ENCODE measurements at places on chromosomes 16 and 17.
A peak's percentile ranks its signal among the peaks of the same experiment; 100 is the strongest.

GRCh38 chr17:82403662-82404660, 14.2 kb upstream of the HEXD start:
- no peaks in the 10 kb centered on the region for H3K27me3 ChIP-seq
- H3K27ac ChIP-seq, result no peak overlapping the region
- H3K4me1 ChIP-seq, result peaks cover 17% of the 10 kb centered on the region
- DNase-seq, result peak; percentile 77

- peak overlapping the region; percentile 60 for H3K4me3 ChIP-seq
- H3K27ac ChIP-seq, result no peak overlapping the region
- no peak for DNase-seq
- peaks cover 6% of the 10 kb centered on the region for H3K36me3 ChIP-seq
Measured at GRCh38 chr16:66948134-66948836, 12.8 kb upstream of the CES3 start.

DNA sequence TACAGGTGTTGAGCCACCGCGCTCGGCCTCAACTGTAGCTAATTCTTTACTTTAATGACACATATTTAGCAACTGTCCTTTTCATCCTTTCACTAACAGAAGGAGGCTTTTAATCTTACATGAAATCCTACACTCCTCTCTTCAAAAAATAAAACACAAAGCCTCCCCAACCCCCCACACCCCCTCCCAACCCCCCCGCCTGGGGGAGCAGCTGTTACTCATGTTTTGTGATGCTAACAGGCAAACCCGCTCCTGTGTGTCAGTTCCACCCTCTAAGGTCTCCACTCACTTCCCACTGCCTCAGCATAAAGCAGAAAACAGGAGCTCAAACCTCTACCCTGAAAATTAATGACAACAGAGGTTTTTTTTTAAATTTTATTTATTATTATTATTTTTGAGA, 55.4 kb upstream of the SLC25A19 start:
- no peak for DNase-seq
- H3K27ac ChIP-seq, result no peak overlapping the region
- H3K4me3 ChIP-seq, result no peak overlapping the region

DNA sequence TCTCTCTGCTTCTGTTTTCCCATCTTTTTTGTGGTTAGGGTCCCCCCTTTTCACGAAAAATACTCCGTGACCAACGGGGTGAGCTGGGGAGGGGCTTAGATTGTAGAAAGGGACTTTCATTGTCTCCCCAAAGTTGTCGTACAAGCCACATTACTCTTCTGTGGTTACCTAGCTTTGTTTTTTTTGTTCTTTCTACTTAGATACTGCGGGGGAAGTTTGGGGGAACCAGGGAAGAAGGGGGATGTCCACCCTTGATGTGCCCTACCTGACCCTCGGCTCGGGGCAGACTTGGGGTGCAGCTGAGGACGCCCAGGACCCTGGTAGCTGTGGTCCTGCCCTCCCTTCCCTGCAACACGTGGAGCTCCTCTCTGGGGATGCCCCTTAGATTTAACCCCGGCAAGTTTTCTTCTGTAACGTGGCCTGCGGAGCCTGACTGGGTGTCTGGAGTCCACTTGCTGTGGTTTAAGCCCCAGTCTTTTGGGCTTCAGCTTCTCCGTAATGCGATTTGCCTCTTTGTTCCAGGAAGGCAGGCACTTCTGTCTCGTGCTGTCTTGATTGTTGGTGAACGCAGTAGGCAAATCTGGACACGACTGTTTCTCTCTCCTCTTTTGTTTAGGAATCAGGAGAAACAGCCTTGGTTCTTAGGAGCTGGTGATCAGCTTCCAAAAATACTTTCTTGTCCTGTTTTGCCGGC, 892 bp downstream of the ABCC1 start:
- H3K27me3 ChIP-seq, result no peaks in the 10 kb centered on the region
- DNase-seq, result peak; percentile 25
- peak overlapping the region; percentile 92 for H3K27ac ChIP-seq
- no peaks in the 10 kb centered on the region for H3K36me3 ChIP-seq
- H3K4me1 ChIP-seq, result peaks cover 39% of the 10 kb centered on the region
- H3K4me3 ChIP-seq, result peak overlapping the region; percentile 88

GRCh38 chr17:27533874-27534815, 77.9 kb downstream of the KSR1 start:
- H3K4me3 ChIP-seq, result no peak overlapping the region
- H3K36me3 ChIP-seq, result no peaks in the 10 kb centered on the region
- DNase-seq, result no peak
- peaks cover 68% of the 10 kb centered on the region for H3K4me1 ChIP-seq
- H3K27me3 ChIP-seq, result no peaks in the 10 kb centered on the region

DNA sequence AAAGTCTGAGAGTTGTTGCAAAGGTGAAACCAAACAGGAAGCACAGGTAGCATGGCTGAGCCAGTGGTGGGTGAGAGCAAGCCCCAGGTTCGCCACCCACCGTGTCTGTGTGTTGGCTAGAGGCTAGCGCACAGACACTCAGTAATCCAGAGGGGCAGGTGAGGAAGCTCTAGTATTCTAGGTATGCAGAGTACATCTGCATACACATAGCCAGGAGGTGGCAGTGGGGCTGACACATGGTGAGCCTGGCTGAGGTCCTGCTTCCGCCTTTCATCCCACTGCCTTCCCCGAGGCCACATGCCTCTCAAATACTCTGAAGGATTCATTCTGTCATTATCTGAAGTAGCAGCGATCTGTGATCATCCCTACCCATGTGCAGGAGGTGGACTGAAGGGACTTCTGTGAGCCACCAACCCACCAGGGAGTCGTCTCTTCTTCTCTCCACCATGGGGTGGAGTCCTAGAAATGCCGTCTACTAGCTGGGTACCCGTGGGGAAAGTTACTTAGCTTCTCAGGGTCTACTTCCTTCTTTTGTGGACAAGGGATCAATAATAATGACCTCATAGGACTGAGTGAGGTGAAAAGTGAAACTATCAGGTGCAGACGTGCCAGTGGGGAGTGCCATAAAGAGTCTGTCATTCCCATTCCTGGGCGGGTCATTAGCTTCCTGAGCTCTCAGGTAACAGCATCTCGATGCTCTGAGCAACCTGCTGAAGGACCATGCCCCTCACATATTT, 36.0 kb upstream of the ICAM2 start:
- no peak overlapping the region for H3K4me3 ChIP-seq
- H3K27ac ChIP-seq, result no peak overlapping the region
- no peaks in the 10 kb centered on the region for H3K4me1 ChIP-seq
- H3K27me3 ChIP-seq, result no peaks in the 10 kb centered on the region
- no peak for DNase-seq

DNA sequence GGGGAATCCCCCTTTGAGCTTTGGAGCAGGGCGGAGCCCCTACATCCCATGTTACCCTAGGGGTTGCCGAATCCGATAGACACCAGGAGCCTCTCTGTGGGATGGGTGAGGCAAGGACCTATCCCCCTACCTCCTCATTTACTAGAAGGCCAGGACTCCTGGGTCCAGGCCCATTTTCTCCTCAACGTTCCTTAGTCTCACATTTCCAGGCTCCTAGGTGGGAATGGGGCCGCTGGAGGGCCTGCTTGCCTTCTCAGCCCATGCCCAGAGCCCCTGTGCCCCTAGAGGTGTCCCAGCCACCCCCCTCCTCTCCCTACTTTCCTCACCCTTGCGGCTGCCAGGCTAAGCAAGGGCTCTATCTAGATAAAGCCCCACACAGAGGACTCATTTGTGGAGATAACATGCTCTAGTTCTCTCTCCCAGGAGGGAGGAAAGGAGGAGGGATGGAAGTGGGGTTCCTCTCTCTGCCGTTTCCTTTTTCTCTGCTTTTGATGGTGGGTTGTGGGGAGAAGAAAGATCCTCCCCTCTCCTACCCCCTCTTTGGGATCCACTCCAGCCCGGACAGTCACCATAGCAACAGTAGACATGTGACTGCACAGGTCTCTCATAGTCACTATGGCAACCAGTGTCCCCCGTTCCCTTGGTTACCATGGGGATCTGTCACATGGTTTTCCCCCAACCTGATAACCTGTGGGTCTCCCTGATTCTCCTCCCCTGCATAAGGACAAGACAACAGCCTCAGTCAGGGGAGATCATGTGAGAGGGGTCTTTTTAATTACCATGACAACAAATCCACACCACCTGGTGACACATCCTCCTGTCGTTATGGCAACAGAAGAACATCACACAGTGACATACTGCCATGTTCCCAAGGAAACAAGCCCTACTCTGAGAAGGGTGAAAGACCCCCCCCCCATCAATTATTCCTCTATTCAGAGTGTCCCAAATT, 5.2 kb downstream of the CACNA1G start:
- H3K27ac ChIP-seq, result no peak overlapping the region
- no peaks in the 10 kb centered on the region for H3K27me3 ChIP-seq
- H3K4me3 ChIP-seq, result no peak overlapping the region

GRCh38 chr16:27085182-27085581, 18.5 kb downstream of the C16orf82 start:
- no peaks in the 10 kb centered on the region for H3K27me3 ChIP-seq
- H3K27ac ChIP-seq, result no peak overlapping the region
- H3K36me3 ChIP-seq, result no peaks in the 10 kb centered on the region
- no peak overlapping the region for H3K4me3 ChIP-seq
- H3K4me1 ChIP-seq, result no peaks in the 10 kb centered on the region

- no peak for DNase-seq
- no peaks in the 10 kb centered on the region for H3K36me3 ChIP-seq
- no peak overlapping the region for H3K4me3 ChIP-seq
- H3K4me1 ChIP-seq, result no peaks in the 10 kb centered on the region
- H3K27me3 ChIP-seq, result no peaks in the 10 kb centered on the region
Measured at GRCh38 chr17:56577843-56578204, 15.7 kb upstream of the NOG start.

DNA sequence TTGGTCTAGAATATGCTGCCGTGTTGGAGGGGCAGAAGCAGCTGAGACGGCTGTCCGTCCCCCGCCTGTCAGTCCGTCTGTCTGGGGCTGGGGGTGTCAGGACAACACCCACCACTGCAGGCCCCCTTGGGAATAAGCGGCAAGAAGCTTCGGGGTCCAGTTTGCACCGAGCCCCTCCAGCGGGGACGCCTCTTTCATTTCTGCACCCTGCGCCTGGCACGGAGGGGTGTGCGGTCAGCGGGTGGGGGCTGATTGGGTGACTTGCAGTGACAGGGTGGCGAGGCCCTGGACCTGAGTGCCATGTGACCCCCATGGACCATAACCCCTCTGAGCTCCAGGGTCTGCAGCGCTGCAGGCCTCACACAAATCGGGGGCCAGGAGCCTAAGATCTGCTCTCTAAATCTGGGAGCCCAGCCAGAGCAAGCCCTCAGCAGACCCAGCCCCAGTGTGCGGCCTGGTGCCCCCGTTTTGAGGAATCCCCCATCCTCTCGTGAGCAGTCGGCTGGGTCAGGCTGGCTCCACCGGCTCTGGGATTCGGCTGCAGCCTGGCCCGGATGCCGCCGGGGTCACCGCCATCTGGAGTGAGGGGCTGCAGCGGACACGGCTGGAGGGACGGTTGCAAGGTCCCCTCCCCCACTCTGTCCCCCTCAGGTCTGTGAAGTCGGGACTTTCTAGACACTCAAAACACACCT, 8.3 kb downstream of the CBFA2T3 start:
- peak; percentile 48 for DNase-seq
- peaks cover 18% of the 10 kb centered on the region for H3K4me1 ChIP-seq
- no peaks in the 10 kb centered on the region for H3K36me3 ChIP-seq
- no peaks in the 10 kb centered on the region for H3K27me3 ChIP-seq
- no peak overlapping the region for H3K4me3 ChIP-seq

DNA sequence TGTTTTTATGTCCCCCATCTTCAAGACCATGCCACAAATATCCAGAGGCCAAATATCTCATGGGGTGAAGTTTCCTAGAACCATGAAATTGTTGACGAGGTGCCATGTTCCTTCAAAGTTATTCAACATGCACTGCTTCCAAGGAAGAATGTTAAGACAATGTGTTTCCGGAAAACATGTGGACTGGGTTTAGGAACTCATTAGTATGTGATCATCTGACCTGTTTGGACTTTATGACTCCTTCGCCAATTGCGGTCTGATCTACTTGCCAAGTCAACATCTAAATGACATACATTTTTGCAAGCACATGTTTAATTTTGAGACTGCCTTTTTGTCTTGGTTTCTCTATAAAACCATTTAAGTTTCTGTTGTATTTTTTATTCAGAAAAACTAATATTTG, 234.8 kb downstream of the MAF start:
- H3K36me3 ChIP-seq, result no peaks in the 10 kb centered on the region
- H3K27me3 ChIP-seq, result no peaks in the 10 kb centered on the region
- no peak overlapping the region for H3K27ac ChIP-seq
- DNase-seq, result no peak
- no peaks in the 10 kb centered on the region for H3K4me1 ChIP-seq
- H3K4me3 ChIP-seq, result no peak overlapping the region

DNA sequence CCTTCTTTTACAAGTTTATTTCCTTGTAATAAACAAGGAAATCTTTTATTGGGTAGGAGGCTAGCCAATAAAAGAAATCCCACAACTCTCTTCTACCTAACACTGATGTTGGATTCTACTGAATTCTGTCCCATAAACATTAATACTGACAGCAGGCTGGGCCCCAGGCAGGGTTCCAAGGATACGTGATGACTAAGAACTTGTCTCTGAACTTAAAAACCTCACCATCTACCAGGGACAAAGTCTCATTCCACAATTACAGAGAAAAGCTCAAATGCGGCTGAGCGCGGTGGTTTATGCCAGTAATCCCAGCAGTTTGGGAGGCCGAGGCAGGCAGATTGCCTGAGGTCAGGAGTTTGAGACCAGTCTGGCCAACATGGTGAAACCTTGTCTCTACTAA, 64.9 kb downstream of the ARHGAP17 start:
- no peak overlapping the region for H3K27ac ChIP-seq
- no peak overlapping the region for H3K4me3 ChIP-seq
- peaks cover 61% of the 10 kb centered on the region for H3K36me3 ChIP-seq
- no peaks in the 10 kb centered on the region for H3K4me1 ChIP-seq

DNA sequence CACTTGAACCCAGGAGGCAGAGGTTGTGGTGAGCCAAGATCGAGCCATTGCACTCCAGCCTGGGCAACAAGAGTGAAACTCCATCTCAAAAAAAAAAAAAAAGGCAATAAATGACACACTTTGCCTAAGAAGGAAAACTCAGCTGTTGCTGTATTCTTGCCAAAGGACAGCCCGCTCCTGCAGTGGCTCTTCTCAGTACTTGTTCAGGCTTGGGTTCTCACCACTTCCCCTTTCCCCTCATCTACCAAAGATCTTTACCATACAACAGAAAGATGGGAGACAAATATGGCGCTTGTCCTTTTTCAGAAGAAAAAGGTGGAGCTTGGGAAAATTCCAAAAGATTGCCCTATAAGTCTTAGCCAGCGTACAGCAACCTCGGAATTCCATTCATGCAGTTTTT, 58.5 kb downstream of the MYH13 start:
- DNase-seq, result no peak
- H3K27me3 ChIP-seq, result no peaks in the 10 kb centered on the region
- no peak overlapping the region for H3K4me3 ChIP-seq
- H3K27ac ChIP-seq, result no peak overlapping the region

DNA sequence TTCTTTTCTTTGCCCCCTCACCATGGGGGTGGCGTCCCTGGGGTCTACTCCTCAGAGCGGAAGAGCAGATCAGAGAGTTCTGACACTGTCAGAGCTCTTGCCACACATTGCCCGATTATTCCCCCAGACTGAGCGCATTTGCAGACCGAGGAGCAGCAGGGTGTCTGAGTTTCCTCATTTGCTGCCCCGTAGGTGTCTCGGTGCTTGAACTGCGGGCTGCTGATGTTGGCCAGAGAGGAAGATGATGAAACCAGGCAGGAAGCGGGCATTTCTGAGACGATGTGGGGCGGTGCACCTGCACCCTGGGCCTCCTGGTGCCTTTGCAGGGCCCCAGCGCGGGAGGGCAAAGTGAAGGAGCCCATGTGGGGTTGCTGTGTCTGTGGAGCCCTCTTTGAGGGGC, 55.2 kb downstream of the ARSG start:
- H3K27ac ChIP-seq, result peak overlapping the region; percentile 76
- no peaks in the 10 kb centered on the region for H3K4me1 ChIP-seq
- no peaks in the 10 kb centered on the region for H3K27me3 ChIP-seq
- no peak overlapping the region for H3K4me3 ChIP-seq
- DNase-seq, result peak; percentile 82
- no peaks in the 10 kb centered on the region for H3K36me3 ChIP-seq
